IMR-90 (cell line): ENCODE measurements at places on chromosomes 2 and 18.

GRCh38 chr2:230234845-230235244, 9.3 kb downstream of the SP140 start:
- DNase-seq = peak; percentile 15

DNA sequence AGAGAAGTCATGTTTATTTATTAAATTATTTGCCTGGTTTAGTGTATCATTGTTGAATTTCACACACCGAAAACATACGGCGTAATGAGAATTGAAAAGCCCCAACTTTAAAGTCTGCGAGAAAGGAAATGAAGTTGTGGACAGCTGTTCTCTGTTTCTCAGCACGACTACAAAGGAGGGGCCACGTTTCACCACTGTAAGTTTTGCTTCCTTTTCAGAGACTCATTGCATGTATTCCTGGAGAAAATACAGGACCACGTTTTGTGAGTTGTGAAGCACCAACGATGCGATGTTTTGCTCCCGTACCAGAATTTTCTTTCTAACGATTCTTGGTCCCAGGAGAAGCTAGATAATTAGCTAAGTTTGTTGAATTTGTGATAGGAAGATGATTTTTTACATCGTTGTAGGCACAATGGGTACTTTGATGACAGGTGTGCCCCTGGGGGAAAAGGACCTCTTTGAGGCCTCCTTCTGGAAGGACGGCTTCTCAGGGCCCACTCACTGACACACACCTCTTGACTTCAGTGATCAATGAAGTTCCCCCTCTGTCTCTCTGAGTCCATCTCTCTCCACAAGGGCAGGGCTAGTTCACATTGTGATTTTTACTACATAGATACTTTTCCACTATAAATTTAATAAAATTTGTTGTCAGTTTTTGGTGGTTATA, 23.7 kb upstream of the ACKR3 start:
- no peak for DNase-seq

DNA sequence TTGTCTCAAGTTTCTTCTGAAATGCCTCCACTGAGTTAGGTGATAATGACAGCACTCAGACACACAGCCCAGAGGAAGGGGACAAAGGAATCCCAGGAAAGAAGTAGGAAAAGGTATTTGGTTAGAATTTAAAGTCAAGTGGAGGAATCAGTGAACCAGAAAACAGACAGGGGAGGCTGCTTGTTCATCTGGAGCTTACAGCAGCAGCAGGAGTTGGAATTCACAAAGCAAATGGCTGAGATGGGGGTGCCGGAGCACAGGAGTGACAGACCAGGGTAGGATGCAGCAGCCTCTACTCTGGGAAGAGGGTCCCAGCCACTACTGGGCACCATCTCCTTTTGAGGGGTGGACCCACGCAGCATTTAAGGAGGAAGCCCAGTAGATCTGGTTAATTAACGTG, 104.8 kb downstream of the ST6GAL2 start:
- no peak for DNase-seq

- DNase-seq = no peak
Measured at GRCh38 chr2:184923751-184924150, 325.4 kb downstream of the ZNF804A start.

DNA sequence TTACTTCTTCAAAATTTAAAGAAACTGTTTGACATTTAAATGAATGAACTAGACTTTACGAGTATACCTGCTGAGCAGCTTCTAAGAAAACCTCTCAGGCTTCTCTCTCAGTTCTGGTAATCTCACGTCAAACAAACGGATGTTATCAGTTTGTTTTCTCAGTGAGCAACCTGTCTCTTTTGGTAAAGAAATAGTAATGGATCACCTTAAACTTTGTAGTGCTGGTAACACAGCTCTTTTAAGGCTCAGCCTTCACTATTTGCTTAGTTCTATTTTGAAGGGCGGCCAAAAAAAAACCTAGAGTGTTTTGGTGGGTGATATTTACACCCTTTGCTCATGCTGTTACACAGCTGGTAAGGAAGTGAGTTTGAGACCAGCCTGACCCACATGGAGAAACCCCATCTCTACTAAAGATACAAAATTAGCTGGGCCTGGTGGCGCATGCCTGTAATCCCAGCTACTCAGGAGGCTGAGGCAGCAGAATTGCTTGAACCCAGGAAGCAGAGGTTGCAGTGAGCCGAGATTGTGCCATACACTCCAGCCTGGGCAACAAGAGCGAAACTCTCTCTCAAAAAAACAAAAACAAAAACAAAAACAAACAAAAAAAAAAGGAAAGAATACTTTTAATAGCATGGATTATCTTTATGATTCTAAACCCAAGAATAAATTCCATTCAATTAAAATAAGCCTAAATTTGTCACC, 15.9 kb downstream of the FN1 start:
- DNase-seq = no peak

- no peak for DNase-seq
Measured at GRCh38 chr2:171146633-171147032, 14.1 kb downstream of the TLK1 start.

GRCh38 chr18:34844072-34844471, 134.0 kb downstream of the DTNA start:
- no peak for DNase-seq

DNA sequence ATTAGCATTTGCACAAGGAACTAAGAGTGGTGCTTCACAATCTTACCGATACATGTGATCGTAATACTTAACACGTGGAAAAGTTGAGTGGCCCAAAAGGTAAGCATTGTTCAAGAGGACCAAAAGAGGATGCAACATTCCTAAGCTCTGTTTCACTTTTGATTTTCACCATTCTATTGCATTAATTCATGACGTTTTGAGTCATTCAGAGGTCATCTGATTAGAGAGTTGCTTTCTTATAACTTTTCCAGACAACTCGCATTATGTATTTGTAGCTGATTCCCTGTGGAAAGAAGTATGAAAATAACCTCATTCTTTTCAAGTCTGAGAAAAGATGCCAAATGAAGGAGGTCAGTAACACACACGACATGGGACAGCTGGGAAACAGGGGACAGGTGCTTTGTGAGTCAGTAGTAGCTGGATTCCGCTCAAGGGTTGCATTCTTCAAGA, 344.4 kb downstream of the RND3 start:
- peak; percentile 73 for DNase-seq

GRCh38 chr2:60216452-60216995, 336.9 kb downstream of the BCL11A start:
- no peak for DNase-seq

GRCh38 chr2:154963511-154963910, 265.0 kb downstream of the KCNJ3 start:
- DNase-seq = no peak

DNA sequence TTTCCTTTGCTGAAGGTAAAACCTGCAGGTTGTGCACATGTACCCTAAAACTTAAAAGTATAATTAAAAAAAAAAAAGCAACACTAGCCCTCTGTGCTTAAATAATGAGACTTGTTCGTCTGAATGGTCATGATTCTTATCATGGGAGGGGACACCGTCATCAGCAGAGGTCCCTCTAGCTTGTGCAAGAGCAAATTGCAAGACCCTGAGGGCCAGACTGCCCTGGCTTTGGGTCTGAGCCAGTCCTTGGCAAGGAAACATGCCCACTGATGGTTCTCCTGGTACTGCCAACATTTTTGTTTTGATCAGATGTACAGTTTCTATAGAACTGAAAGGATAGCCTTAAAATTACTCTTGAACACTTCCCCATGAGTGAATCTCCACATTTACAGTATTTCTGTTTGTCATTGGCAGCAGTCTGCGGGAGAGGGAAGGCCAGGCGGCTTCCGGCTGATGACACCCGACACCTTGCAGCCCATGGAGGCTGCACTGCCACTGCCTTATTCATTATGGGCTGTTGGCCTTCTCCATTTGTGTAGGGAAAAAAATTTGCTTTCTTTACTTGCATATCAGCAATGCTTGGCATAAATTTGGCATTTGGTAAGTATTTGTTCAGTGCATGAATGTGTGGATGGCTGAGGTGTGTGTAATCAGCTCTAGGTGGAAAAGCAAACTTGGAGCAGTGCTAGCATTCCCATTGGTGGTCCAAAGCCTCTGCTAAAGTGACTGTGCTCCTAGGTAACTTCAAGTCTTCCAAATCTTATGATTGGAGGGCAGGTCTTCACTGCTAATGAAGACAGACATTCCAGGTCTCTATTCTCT, 161.6 kb upstream of the ALKAL2 start:
- no peak for DNase-seq

DNA sequence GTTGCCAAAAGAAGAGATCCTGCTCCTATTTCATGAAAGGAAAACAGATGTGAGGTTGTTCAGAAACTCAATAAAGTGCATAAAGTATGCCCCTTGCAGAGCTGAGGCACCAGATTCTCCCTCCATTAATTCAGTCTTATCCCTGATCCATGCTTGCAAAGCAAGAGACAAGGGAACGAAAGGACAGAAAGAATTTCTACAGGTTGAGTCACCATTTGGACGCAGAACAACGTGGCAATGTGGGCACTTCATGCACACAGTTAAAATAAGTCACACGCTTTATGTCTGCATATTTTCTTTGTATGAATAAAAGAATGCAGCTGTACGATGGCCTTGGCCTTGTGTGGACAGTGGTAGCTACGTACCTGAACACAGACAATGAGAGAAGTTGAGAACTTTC, 321.7 kb upstream of the REV1 start:
- peak; percentile 79 for DNase-seq

- DNase-seq = no peak
Measured at GRCh38 chr2:56685205-56685604, 501.4 kb downstream of the CCDC85A start.

DNA sequence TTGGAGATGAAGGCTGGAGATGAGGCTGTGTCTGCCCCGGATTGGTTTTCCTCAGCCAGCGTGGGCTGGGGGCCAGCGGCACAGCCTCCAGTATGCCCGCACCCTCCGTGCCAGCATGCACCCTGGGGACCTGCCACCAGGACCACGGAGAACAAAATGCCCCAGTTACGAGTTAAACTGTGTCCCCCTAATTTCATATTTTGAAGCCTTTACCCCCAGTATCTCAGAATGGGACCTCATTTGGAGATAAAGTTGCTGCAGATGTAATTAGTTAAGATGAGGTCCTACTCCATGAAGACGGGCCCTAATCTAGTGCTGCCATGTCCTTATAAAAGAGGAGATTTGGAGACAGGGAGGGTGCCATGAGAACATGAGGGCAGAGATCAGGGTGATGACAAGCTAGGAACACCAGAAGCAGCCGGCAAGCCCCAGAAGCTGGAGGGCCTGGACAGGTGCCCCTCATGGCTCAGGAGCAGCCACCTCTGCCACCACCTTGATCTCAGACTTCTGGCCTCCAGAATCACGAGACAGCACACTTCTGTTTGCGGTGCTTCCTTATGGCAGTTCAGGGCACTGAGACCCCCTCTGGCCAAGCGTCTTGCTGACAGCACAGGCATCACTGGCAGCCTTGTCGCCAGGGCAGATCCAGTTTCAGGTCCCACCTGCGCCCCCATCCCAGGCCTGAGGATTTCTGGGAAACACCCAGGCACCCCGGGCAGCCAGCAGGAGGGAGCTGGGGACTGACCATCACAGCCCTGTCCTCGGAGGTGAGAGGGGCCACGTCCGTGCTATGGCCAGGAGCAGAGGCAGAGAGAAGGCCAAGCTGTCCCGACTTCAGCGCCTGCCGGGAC, 29.4 kb downstream of the KIF1A start:
- no peak for DNase-seq

DNA sequence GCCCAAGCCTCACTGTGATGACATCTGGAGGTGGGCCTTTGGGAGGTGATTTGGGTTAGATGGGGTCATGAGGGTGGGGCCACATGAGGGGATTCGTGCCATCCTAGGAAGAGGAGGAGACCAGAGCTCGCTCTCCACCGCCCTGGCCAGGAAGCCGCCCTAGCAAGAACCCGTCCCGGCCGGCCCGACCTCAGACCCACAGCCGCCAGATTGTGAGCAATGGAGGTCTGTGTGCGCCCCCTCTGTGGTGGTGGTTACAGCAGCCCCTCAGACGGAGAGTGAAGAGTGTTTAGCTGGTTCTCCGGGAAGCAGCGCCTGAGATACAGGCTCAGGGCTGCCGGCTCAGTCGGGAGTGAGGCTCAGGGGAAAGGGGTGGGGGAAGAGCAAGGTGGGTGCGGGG, 83.3 kb downstream of the RTP5 start:
- no peak for DNase-seq

- DNase-seq = peak; percentile 62
Measured at GRCh38 chr2:70861777-70862625, 26.4 kb upstream of the CD207 start.

GRCh38 chr2:213696442-213696841, 412.2 kb downstream of the SPAG16 start:
- no peak for DNase-seq

GRCh38 chr18:72692086-72692485, 147.9 kb upstream of the CBLN2 start:
- no peak for DNase-seq

- no peak for DNase-seq
Measured at GRCh38 chr18:23282437-23282781, 147.1 kb downstream of the CABLES1 start.

DNA sequence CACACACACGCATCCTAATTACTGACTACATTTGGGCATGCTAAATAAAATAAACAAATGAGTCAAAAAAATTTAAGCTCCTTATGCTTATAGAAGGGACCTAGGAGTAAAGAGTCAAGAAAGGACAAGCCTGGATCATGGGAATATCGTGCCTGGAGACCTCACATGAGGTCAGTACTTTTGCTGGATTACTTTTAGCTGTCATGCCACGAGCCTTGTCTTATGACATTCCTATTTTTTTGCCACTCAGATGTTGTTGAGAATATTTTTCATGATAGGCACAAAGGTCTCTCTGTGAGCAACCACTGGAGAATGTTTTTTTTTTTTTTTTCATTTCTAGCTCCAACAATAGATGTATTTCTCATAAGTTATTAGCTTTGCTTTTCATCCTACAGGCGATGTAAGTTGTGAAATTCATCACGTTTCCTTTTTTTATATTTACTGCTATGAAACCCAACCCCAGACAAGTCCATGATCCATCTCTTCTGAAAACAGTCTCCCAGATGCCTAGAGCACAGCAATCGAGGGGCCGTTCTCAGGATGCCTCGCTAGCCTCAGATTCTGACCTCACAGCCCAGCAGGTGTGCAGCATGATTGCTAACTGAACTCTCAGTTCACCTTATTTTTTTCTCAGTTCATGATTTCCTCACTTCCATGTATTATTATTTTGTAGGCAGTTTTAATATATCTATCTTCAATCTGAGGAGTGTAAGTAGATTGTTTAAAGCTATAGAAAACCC, 464.5 kb downstream of the IRS1 start:
- DNase-seq = peak; percentile 81

GRCh38 chr2:37300146-37300545, 24.5 kb downstream of the PRKD3 start:
- DNase-seq = no peak

DNA sequence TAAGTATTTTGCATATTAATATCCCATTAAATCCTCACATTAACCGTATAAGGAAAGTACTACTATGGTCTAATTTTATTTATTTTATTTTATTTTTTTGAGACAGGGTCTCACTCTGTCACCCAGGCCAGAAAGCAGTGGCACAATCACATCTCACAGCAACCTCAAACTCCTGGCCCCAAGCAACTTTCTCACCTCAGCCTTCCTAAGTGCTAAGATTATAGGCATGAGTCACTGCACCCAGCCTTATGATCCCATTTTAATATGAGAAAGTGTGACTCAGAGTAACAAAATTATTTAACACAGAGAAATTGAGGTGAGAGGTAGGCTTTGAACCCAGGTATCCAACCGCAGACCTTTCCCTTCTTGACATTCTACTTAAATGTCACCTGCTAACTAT, 330.0 kb upstream of the POU3F3 start:
- DNase-seq = no peak

GRCh38 chr18:62453864-62454263, 69.0 kb upstream of the ZCCHC2 start:
- no peak for DNase-seq
